Jurkat, Clone E6-1 (cell line): ENCODE measurements at places on chromosomes 13 and 19.

DNA sequence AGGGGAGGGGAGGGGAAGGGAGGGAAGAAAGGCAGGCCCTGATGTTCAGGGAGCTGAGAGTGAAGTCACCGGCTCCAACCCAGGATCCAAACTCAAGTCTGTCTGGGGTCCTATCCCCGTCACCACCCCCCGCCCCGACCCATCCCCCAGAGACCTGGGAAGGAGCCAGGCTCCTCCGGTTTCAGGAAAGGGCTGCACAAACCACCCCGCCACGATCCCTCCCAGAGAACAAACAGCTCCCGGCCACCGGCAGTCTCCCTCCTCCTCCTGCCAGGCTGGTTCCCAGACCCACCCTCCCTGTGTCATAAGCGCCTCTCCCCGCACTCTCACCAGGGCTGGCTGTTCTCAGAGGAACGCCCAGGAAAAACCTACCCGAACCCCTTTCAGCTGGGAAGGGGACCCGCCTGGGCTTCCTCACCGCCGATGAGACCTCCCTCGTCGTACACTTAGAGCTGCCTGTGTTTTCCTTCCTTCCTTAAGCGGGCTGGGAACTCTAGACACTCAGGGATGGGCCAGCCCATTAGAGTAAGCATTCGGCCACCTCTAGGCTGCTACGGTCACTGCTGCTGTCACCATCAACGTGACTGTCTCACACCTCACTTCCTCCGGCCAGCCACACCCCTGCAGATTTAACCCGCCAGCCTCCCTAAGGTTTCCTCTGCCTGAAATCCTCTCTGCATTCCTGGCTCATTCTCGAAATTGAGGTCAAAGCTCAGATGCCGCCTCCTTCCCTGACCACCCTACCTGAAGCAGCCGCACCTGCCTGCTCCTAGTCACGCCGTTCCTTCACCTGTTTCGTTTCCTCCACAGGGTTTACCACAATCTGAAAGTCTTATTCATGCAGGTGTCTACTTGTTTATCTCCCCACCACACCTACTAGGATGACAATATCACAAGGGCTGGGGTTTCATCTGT, 6.3 kb upstream of the RDH13 start:
- peak; percentile 5 for DNase-seq

GRCh38 chr13:25084096-25084495, 11.8 kb upstream of the PABPC3 start:
- no peak for DNase-seq

GRCh38 chr19:12564016-12564664, 12.9 kb upstream of the ZNF564 start:
- DNase-seq = peak; percentile 80

DNA sequence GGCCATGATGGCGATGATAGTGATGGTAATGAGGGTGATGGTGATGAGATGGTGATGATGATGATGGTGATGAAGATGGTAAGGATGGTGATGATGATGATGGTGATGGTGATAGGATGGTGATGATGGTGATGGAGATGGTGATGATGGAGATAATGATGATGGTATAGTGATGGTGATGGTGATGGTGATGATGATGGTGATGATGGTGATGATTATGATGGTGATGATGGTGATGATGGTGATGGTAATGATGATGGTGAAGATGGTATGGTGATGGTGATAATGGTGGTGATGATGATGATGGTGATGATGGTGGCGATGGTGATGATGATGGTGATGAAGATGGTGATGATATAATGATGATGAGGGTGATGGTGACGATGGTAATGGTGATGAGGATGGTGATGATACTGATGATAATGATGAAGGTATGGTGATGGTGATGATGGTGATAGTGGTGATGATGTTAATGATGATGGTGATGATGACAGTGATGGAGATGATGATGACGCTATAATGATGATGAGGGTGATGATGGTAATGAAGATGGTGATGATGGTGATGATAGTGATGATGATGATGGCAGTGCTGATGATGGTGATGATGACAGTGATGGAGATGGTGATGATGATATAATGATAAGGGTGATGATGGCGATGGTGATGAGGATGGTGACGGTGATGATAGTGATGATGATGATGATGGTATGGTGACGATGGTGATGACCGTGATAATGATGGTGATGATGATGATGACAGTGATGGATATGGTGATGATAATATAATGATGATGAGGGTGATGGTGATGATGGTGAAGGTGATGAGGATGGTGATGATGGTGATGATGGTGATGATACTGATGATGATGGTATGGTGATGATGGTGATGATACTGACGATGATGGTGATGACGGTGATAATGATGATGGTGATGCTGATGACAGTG, 37.5 kb downstream of the ZNF557 start:
- DNase-seq = no peak
